ENCODE measurements at places on chromosomes 7 and 10. TPM values are rescaled to one million over a fixed set of nuclear protein-coding genes. Genes with fewer than 3 reads are reported as not detected.

SLC13A1 gene
- not detected for total RNA-seq

OR6V1 gene
- not detected for total RNA-seq

GNAT3 gene
- total RNA-seq, result not detected

GPR146 gene
- 65.5 TPM for total RNA-seq

NPC1L1 gene
- total RNA-seq, result not detected

FAM25G gene
- not detected for total RNA-seq

ZNHIT1 gene
- total RNA-seq, result 94.7 TPM

CDHR3 gene
- 12.9 TPM for total RNA-seq

TMEM196 gene
- not detected for total RNA-seq

SMO gene
- 40.4 TPM for total RNA-seq

ZNF804B gene
- total RNA-seq, result not detected

PAX4 gene
- not detected for total RNA-seq

AKR1C8 gene
- total RNA-seq, result not detected

MMD2 gene
- total RNA-seq, result not detected

XRCC2 gene
- total RNA-seq, result 2.0 TPM

DNA sequence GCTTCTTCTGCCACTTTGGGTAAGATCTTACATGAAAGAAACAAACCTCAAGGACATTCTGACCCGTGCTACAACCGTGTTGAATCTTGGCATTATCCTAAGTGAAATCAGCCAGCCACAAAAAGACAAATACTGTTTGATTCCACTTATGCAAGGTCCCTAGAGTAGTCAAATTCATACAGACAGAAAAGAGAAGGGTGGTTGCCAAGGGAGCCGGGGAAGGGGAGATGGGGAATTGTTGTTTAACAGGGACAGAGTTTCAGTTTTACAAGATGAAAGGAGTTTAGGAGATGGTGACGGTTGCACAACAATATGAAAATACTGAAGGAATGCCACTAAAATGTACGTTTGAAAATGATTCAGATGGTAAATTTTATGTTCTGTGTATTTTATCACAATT, 12.2 kb upstream of the CLEC2L start:
- no peak for DNase-seq

- no peak for DNase-seq
These were observed 9.2 kb downstream of the CTBP2 start for GRCh38 chr10:125151170-125151552.

DNA sequence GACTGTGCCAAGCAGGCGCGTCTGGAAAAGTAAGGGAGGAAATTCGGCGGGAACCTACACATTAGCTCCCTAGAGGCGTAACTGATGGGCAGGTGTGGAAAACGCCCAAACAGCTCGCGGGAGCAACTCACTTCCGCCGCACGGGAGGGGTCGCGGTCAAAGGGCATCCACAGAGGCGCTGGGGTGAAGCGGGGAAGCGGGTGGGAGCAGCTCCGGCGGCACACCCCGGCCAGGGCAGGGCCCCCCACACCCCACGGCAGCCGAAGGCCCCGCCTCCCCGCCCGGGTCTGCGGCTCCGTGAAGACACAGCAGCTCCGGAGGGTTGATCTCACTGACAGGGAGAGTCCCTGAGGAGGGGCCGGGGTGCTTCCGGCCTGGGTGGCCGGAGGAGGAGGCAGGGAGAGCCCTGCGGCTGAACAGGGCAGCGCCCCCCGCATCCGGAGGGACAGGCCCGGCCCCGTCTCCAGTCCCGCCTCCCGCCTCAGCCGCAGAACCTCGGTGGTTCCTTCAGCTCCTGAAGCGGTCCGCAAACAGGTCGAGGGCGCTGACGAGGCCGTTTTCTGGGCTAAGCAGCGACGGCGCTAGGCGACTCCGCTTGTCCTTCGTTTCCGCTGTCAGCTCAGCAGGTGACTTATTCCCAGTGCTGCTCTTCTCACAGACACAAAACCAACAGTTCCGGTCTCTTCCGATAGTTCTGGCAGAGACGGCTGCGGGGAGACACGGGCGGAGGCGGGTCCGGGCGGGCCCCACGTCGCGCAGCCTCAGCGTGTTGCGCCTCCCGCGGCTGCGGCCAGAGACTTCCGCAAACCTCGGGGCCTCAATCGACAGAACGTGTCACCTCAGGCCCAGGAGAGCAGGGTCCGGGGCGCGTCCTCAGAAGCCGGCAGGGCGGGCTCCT, 276.1 kb downstream of the DNAJB6 start:
- DNase-seq, result no peak

GRCh38 chr7:129094501-129094900, 39.6 kb upstream of the TNPO3 start:
- no peak for DNase-seq

- DNase-seq, result no peak
These were observed 23.6 kb upstream of the SEMA3C start for GRCh38 chr7:80942261-80943041.

- DNase-seq, result no peak
These were observed 13.9 kb downstream of the TUBAL3 start for GRCh38 chr10:5390607-5391205.

DNA sequence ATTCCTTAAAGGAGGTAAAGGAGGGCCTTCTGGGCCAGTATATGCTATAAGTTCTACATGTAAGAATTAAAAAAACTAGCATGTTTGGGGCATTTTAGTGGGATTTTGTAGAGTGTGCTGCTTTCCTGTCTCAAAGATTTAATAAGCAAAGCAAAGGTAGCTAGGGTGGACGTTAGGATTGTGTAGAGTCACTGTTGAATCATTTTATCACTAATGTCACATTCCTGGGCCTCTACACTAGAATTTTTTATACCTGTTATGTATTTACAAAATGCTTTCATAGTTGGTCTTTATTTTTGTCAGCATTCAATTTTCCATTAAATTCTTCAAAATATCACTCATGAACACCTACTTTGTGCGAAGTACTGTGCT, 139.4 kb upstream of the PHYHIPL start:
- no peak for DNase-seq

GRCh38 chr7:135886345-135887132, 90.6 kb downstream of the MTPN start:
- DNase-seq, result no peak

GRCh38 chr7:151310578-151310977, 31.0 kb upstream of the NUB1 start:
- no peak for DNase-seq

- no peak for DNase-seq
These were observed 21.9 kb upstream of the NEUROD6 start for GRCh38 chr7:31362401-31362800.

GRCh38 chr7:1938788-1939433, 268.8 kb downstream of the ELFN1 start:
- DNase-seq, result no peak

DNA sequence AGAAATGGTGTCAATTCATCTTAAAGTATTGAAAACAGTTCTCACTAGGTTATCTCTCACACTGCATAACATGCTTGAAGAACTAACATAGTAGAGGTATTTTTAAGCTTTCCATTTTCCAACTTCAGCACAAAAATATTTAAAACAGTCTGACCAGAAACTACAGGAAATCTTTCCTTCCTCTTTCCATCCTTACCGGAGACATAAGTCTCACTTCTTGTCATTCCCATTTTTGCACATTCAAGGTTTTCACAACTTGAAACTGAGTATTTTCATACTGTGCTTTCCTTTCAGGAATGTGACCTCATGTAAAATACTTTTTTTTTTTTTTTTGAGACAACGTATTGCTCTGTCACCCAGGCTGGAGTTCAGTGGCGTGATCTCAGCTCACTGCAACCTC, 45.2 kb downstream of the ARHGAP12 start:
- no peak for DNase-seq

- peak; percentile 39 for DNase-seq
These were observed 557 bp downstream of the TMEM120A start for GRCh38 chr7:75993689-75994387.

DNA sequence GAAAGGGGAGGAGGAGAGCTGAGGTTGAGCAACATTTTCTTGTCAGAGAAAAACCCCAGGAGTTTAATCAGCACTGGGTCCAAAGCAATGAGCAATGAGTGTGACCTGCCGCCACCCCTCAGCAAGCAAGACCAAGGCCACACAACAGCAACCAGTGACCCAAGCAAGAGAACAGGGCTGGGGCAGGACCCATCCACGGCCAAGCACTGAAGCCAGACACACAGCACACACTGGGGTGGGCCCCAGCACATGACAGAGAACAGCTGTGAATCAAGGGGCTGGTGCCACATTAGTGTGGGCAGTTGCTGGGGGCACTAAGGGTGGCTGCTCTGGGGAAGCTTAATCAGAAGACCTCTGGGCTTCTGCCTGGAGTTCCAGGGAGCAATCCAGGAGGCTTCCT, 16.2 kb downstream of the TMEM72 start:
- DNase-seq, result peak; percentile 63

DNA sequence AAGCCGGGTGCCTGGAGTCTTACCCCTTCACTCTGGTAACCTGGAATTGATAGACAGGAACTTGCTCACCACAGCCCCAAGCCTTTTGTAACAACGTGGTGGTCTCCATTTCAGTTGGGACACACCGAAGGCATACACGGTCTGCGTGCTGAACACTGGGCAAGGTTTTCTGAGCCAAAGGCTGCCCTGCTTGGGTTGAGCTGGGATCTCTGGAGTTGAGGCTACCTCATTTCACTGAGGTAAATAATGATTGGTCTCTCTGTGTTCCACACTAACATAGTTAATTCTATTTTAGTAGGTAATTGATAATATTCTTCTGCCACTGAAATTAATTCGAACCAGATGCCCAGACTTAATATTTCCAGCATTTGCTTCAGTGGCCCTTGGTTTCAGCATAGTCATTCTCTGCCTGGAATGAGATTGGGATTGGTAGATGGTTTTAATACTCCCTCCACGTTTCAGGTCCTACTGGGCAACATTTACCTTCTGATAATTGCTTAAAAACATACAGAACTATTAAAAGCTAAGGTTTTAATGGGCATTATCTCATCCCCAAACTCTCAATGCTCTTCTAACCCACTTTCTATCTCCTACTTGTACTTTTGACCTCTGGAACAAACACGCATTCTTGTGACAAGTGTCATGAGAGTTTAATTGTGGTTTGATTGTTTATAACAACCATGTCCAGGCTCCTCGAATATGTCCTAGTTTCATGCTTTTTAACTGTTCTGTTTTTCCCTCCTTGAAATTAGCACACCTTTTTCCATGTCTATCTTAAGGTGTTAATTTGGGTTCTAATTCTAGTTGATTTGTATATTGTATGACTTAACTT, 202.3 kb upstream of the KLF6 start:
- no peak for DNase-seq

GRCh38 chr7:133061357-133061756, 20.5 kb downstream of the CHCHD3 start:
- DNase-seq, result no peak

DNA sequence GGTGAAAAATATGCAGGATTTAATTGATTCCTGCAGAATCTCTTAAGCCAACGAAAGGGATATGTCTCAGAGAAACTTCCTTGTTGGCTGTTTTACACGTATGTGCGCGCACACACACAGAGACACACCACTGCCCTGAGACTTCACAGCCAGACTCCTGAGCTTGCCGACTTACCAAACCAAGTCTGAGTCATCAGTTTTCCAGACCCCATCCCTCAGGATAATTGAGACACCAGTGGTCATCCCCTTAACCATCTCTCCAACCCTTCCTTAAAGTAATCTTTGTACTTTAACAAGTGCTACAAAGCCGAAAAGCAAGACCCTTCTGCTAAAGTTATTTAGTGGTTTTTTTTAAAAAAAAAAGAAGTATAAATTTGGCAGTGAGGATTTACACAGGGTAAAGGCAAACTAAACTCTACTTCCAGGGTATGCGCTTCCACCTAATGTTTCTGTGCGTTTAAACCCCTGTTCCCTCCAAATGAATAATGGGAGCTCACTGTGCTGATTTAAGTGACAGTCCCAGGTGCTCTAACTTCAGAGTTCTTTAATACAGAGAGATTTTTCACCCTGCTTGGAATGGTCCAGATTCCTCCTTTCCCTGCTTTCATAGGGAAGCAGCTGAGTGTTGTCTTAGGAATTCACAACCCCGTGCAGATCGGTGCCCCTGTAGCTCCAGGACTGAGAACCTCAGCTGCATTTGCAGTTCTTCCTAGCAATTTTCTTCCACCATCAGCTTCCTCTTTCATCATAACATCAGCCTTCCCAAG, 198.5 kb downstream of the INHBA start:
- DNase-seq, result no peak

GRCh38 chr10:130022511-130023299, 58.6 kb upstream of the EBF3 start:
- DNase-seq, result no peak

DNA sequence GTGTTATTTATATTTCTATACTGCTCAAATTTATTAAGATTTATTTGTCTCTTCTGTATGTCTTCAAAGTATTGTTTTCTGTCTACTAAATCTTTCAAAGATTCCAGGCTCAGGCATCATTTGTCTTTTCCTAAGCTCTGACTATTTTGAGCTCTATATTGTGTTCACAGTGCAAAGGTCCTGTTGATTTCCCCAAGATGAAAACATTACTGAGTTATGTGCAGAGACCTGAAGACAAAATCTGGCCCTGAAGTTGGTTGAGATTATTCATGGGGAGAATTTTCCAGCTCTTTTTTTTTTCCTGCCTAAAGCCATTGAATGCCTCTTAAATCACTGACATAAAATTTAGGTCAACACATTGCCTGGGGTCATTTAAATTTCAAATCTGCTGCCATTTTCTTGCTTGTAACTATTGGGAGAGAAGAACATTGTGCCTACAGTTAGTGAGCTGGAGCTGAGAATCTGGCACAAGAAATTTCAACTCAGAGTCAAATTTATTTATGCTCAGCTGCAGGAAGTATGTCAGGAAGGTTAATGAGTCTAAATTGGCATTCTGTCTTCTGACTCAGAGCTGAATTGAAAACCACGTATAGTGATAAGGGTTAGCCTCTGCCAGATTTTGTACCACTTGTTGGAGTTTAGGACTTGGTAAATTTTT, 31.6 kb downstream of the CSTF2T start:
- no peak for DNase-seq

- no peak for DNase-seq
These were observed 26.6 kb downstream of the TET1 start for GRCh38 chr10:68586606-68587305.

GRCh38 chr7:26912338-26912737, 47.9 kb upstream of the SKAP2 start:
- DNase-seq, result no peak

DNA sequence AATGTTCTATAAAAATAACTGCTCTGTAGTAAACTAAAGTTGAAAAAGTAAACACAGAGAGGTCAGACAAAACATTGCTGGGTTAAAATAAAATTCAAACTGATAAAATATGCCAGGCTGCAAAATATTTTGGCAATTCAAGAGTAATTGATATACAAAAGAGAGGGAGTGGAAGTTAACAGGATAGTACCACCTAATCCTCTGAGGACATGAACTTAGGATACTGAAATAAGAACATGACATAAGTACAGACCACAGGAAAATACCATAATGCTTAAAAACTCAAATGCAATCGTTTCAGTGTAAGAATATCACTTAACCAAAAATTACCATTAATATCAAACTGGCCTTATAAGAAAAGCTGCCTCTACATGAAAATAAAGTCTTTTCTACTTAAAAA, 37.6 kb upstream of the GPR22 start:
- no peak for DNase-seq

Measured in tibial nerve (tissue), 4 donors.